ENCODE measurements at places on chromosomes 13 and 19.

- DNase-seq: no peak
Measured at GRCh38 chr13:20222553-20222952, 9.6 kb downstream of the GJB6 start.

DNA sequence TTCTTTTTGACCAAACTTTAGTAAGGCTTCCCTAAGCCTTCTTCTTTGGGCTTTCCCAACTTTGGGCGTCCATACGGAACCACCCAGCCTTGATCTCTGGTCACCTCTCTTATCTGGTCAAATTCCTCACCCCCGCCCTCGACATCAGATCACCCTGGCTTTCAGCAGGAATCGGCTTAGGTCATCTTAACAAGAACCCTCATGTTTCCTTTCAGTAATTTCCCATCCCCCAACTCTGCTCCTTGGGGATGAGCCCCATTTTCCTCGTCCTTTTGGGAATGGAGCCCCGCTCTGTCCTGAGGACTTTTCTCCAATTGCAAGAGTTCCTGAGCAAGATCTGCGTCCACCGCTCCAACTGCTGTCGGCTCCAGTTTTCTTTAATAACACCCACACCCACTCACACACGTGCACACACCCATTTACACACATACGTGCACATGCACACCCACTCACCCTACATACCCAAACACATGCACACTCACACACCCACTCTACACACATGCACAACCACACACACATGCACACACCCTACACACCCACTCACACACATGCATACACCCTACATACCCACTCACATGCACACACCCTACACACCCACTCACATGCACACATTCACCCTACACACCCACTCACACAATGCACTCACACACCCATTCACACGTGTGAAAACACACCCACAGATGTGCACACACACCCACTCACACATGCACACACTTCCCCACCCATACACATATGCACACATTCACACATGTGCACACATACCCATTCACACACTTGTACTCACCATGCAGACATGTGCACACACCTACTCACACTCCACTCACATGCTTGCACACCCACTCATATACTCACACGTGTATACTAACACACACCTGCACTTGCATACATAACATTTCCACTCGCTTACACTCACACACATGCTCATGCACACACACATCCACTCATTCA, 87.0 kb upstream of the TM9SF2 start:
- DNase-seq: no peak

DNA sequence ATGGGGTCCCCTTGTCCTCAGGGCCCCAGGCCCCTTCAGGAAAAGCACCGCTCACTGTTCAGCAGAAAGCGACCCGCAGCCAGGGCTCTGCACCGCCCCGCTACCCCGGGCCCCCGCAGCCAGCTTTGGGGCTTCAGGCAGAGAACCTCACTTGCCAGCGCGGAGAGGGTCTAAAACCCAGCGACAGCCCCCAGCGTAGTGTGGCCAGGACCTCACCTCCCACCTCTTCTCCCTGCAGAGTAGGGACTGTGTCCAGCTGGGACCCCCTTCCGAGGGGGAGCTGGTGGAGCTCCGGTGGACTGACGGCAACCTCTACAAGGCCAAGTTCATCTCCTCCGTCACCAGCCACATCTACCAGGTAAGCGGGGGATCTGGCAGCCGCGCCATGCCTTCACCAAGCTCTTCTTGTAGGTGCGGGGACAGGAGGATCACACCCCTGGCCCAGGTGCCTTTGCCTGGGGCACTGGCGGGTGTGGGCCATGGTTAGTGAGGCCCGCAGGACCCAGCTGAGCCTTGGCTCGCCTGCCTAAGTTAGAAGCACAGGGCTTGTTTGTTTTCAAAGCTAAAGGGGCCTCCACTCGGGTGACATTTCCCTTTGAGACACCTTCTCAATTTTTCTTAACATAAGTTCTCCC, 175.7 kb downstream of the KDM4B start:
- no peak for DNase-seq

DNA sequence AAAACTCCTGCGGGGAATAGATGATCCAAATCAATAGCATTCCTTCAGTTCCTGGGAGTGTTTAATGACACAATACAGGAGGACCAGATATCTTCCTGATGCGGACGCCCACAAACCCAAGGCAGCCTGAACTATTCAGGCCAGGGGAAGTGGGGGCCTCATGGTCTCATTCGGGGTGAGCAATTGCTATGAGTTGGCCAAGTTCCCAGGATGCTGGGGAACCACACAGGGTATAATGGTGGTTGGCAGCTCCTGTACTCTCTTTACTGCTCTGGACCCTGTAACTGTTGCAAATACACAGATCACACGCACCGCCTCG, 401.2 kb downstream of the IRS2 start:
- DNase-seq: peak; percentile 74

DNA sequence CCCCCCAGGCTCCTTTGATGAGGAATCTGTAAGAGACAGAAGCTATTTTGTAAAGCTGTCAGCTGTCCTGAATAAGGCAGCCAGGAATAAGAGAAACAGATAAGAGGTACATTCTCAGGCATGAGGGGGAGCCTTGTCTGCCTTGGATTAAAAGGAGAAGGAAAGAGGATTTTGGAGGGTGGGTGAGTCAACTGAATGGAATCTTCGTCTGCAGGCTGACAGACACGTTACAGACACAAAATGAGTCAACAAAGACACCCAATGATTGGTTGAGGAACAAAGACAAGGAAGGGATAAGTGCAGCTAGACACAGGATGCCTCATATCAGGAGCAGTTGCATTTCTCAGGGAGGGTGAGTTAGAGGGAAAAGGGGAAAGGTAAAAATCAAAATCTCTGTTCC, 162.5 kb downstream of the OLFM4 start:
- DNase-seq: no peak

Data from AG09309 (cell line).